HS-27A (cell line): ENCODE measurements at places on chromosomes 3 and 15.

DNA sequence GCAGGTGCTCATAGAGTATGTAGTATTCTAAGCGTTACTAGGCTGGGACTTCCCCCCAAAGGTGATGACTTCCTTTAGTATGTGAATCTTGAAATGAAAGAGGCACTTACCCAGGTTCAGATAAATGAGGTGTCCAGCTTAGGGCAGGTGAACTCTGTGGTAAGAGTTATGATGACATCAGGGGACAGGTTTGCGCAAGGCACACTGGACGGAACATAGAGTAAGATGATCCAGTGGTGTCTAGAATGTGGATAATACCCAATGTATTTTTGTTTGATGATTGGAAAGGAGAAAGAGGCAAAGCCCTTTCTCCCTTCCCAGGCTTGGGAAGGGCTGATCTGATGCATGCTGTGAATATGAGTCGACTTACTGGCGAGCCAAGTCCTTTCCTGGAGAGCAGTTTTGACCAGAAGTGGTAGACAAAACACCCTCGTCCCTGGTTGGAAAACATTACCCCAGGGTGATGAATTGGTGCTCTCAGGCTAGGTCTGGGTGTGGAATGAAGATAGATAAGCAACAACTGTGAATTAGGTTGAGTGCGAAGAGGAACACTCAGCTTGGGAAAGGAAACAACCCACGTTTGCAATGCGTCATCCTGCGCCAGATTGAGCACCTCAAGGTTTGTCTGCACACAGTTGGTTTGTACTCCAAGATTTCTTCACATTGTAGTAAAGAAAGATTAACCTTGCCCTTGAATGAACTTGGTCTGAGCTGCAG is 124.2 kb downstream of the GHSR start:
- no peak for DNase-seq

DNA sequence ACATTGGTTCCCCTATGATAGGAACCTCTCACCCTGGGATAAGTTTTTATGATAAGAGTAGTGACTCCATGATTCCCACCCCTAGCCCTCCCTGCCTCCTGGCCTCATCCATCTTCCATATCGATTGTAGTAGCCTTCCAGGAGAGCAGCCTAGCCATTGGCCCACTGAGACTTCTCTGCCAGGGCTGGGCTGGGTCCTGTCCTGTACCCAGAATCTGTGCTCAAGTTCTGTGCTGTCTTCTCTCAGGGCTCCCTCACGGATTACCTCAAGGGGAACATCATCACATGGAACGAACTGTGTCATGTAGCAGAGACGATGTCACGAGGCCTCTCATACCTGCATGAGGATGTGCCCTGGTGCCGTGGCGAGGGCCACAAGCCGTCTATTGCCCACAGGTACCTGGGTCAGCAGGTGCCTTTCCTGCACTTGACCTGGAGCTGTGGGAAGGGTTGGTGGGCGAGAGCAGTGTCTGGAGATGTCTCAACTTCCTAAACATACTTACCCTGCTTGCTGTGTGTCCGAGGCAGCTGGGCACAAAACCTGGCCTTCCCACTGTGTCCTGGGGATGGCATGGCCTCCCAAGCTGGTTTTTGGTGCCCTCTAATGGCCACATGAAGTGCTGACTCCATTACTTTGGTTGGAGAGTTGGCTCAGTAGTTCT is 16.6 kb upstream of the EXOG start:
- DNase-seq, result peak; percentile 31

DNA sequence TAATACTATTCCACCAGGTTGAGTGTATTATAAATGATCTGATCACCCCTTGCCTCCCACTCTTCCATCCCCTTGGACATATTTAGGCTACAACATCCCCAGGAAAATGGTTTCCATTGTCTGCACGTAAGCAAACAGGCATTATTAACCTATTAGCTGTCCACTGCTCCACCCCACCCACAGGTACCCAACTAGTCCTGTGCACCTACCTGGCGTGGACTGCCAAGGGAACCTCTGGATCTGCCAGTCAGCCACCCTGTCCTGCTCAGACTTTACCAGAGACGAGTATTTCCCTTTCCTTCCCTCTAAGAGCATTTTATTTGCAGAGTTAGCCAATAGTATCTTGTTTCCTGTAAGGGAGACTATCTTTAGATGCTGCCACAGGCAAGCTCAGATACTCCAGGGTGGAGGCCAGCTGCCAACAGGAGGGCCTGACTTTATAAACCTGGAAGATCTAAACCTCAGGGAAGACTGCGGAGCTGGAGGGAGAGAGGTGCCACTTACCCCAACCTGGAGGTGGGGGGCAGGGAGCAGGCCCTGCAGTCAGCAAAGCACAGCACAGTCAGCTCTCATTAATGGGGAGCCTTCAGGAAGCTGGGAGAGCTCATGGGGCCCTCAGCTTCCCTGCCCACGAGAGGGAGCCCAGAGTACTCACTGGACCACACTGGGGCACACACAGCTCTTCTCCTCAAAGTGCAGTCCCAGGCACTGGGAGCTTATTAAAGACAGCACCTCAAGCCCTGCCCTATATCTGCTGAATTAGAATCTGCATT is at the start of gene CX3CR1:
CX3CR1 (minus strand) TSS at position 292 of the 773 bp plus-strand sequence. CDS start 13,527 bp downstream, outside the sequence.
- DNase-seq, result no peak

DNA sequence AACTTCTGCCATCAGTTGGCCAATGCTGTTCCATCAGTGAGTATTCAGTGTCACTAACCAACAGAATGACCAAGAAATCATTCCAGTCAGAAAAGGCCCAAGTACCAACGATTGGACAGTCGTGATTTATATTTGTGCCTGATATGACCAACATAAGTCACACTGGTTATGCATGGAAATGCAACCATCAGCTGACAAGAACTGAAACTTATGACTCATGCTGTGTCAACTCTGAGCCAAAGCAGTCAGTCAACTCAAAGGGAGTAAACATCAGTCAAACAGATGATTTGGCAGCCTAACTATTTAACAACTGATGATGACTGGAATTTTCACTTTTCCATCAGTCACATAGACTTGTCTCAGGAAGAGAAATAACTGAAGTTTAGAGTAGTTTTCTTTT is 142.4 kb downstream of the ANXA2 start:
- peak; percentile 26 for DNase-seq

DNA sequence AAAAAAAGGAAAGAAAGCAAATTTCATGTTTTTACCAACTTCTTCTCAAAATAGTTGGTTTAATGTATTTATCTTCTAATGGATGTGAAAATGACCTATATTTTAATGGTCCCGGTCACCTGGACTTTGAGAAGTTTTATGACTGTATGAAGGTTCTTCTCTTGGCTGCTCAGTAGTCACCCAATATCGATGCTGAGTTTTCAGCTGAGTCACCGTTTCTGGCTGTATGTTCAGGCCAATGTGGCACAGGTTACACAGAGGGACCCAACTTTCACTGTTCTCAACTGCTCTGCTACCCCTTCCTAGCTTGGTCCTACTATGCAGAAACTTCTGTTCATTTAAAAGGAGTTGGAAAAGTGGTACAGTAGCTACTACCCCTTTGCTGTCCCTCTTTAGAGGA is 25.8 kb downstream of the VGLL3 start:
- no peak for DNase-seq

DNA sequence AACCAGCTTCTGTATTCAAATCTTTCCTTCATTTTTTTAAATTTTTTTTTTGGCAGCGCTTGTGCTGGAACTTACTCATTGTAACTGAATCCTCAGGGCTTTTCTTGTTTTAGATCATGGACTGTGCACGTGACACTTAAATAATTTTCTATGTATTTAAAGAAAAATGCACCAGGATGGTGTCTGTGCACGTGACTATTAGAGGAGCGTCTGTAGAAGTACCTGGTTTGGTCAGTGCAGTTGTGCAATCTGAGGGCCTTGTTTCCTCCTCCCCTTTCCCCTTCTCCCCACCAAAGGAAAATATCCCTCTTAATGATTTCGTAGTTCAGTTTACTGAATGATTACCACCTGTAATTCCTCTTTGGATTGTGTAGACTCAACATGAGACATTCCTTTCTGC is 31.3 kb downstream of the EDEM1 start:
- no peak for DNase-seq

GRCh38 chr15:58039079-58040035 is 26.2 kb downstream of the ALDH1A2 start:
- DNase-seq, result no peak

GRCh38 chr15:75945953-75946352 is 42.3 kb downstream of the FBXO22 start:
- no peak for DNase-seq

DNA sequence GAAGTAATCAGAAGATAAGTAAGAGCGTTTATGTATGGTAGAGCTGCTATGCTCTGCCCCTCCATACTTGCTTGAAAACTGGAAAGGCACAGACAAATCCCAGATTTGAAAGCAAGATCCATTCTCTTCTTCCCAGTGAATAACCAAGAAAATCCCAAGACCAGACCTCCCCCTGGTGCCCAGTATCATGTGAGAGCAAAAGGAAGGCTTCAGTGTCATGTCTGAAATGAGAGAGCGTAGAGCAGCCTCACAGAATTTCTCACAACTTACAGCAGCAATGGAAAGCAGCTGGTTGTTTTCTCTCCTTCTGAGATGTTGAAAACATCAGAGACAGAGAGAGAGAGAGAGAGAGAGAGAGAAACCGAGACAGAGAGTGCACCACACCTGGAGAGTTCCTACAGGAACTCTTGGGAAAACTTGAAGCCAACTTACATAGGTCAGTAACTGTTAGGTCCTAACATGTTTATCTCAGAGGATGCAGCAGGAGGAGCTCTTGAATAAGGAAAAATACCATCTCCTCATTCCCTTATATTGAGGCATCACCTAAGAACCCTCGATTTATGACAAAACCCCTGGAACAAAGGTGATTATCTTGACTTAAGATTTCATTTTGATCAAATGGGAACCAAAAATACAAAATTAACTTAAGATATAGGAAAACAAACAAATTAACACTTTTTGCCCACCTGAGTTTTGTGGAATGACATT is 273.3 kb downstream of the NSUN3 start:
- DNase-seq, result peak; percentile 48

DNA sequence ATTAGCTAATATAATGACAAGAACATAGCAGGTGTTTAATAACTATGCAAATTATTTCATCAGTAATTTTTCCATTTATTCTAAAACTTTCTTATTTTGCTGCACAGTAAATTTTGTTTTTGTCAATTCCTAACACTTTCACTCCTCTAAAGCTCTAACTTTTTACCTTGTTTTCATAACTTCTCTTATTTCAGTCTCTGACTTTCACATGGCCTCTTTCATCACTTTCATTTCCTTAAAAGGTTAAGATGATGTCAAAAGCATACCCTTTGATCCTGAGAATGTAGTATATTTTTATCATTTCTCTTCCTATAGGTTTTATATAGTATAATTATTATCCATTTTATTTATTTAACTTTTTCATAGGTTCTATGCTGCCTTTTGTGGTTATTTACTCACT is 1325.8 kb upstream of the ALCAM start:
- no peak for DNase-seq

- no peak for DNase-seq
Measured at GRCh38 chr15:100284701-100285100, 57.1 kb downstream of the ADAMTS17 start.
